ENCODE measurements at places on chromosomes 5 and 9.

- DNase-seq: no peak
These were observed 21.5 kb upstream of the ZBTB34 start for GRCh38 chr9:126838895-126839294.

DNA sequence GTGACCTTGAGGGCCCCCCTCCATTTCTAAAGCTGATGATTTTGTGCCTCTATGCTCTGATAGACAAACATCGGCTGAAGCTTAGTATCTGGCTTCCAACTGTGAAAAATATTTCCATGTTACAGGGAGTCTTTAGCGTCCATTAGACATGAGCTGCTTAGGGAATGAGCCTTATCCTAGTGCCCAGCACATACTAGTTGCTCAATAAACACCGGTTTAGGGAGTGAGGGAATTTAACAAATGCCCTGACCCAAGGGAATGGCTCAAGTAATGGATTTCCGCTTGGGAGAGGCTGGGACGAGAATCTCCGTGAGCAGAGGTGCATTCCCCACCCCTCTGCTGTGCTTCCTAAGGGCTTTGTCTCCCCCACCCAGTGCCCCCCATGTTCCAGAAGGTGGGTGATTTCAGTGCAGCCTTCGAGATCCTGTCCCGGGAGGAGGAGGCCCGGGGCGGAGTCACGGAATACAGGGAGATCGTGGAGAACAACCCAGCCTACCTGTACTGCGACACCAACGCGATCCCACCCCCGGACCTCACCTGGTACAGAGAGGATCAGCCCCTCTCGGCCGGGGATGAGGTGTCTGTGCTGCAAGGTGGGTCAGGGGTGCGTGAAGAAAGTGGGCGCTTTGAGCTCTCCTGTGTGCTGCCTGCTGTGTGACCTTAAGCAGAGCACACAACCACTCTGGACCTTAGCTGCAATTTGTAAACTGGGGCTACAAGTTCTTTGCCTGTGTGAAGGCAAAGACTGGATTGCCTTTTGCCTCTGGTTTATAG lies 65.7 kb upstream of the ASS1 start:
- no peak for DNase-seq

- no peak for DNase-seq
These were observed 44.2 kb downstream of the FAF2 start for GRCh38 chr5:176492431-176492830.

DNA sequence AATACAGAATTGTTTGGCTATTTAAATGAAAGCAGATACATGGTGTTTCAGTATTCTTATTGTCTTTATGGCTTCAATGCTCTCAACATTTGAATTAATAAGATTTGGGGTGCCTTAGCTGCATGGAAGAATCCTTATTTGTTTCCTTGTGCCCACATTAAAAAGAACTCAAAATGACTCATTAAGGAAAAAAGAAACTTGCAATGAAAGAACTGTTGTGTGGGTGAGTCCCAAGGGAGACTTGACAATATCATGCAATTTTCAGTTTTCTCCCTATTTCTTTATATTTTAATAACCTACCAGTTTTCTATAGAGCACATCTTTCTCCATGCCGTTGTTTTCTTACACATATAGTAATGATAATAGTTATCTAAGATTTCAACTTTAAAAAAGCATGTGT lies 404.0 kb downstream of the PDE4D start:
- no peak for DNase-seq

- DNase-seq: no peak
These were observed 44.8 kb upstream of the CLK4 start for GRCh38 chr5:178671602-178672144.

- no peak for DNase-seq
These were observed 75.1 kb downstream of the DAPK1 start for GRCh38 chr9:87572719-87573118.

- DNase-seq: no peak
These were observed 27.1 kb upstream of the ZBTB43 start for GRCh38 chr9:126777733-126778132.

- DNase-seq: no peak
These were observed 33.0 kb upstream of the PPP2CA start for GRCh38 chr5:134258896-134259295.

- no peak for DNase-seq
These were observed 42.2 kb upstream of the PDE8B start for GRCh38 chr5:77168161-77168878.

DNA sequence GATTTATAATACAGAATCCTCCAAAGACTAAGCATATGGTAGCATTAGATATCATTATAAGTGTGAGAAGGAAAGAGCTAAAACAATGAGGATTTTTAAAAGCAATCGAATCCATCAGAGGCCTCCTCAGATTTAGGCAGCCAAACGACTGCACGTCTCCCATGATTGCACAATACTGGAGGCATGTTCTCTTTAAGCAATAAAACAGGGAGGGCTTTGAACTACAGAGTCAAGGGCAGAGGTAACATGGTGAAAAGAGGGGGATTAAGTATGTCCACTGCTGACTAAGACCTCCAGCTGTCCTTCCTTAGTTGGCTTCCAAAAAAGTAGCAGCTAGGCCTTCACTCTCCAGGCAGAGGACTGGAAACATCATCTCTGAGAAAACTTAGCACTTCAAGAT lies 298.7 kb upstream of the RGMB start:
- DNase-seq: no peak

DNA sequence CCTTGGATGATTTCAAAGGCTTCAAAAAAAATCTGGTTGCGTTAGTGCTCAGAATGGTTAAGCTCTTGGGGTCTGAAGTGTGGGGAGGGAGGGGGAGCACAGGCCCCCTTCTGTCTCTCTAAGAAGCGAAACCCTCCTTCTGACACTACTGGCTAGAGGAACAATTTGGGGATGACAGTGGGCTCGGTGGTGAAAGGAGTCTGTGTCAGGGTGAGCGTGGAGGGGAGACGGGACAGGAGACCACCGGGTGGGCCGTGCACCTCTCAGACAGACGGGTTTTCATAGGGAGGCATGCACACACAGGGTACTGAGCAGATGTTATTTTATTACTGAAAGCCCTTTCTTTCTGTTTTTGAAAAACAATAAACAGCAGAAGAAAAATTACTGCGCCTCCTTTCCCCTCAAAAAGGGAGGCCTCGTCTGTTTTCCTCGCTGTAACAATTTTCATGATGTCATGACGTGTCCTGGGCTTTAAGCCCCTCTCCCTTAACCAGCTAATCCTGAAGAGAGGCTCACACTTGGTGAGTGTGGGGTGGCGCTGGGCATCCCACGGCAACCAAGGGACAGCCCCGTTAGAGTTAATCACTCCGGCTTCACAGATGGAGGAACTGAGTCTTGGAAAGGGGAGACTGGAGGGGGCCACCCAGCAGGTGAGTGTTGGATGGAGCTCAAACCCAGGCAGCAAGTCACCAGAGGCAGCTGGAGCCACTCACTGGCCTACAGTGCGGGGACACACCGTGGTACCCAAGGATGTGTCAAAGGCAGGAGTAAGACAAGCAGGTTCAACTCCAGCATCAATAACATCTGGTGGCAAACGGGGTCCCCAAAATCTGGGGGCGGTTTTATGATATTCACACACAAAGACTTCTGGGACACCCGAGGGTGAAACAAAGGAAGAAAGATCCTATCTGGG lies 53.4 kb downstream of the PTCH1 start:
- DNase-seq: no peak

GRCh38 chr9:2618289-2618688 lies 3.3 kb upstream of the VLDLR start:
- DNase-seq: no peak

DNA sequence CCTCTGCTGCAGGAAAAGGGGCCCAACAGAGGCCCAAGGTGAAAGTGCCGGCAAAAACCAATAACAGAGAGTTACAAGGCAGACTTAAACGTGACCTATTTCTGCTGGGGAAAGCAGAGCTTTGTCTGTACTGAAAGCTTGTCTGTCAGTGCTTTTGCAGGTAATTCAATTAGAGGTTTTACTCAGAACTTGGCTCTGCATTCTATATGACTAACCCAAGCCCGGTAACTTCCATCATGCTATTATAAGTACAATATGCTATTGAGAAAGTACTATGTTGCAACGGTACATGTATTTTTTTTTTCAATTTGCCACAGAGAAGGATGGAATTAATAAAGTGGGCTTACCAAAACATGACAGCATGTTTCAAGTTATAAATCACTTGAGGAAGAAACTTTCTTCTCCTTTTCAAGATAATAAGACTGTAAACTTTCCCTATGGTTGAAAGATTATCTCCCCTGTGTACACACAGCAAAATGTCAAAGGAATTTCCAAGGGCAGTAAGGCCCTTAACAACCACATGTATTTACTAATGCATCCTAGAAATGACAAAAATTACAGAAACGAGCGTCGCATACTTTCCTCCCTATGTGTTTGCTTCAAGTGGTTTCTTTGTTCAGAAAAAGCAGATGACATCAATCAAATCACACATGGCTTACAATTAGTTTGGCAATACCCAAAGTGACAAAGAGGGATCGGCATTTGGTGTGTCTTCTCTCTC lies 282.4 kb downstream of the EFNA5 start:
- no peak for DNase-seq

GRCh38 chr9:116163293-116164055 lies 9.9 kb downstream of the PAPPA start:
- DNase-seq: no peak

DNA sequence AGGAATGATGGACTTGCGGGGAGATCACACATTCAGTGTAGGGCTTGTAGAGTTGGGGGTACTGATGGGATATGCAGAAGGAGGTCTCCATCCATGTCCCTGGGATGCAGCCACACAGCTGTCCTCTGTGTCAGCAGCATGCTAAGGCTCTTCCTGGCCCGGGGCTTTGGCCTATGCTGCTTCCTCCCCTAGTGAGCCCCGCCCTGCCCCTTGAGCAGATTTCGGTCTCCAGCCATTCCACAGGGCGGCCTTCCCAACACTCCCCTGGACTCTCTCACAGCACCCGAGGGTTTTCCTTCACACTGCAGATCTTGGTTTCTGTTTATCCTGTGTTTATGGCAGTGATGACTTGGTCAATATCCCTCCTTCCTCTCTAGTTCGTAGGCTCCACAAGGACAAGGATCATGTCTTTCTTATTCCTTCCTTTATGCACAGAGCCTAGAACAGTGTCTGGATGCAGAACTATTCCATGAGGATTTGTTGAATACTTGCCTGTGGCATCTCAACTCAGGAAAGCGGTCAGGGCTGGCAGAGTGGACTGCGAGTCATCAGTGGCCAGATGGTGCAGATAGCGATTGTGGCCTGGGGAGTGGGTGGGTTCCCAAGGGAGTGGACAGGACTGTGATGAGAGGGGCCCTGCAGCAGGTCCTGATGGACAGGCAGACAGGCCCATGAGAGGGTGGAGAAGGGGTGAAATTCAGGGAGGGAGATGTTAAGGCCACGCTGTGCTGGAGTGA lies 114.2 kb downstream of the RGS3 start:
- DNase-seq: no peak

DNA sequence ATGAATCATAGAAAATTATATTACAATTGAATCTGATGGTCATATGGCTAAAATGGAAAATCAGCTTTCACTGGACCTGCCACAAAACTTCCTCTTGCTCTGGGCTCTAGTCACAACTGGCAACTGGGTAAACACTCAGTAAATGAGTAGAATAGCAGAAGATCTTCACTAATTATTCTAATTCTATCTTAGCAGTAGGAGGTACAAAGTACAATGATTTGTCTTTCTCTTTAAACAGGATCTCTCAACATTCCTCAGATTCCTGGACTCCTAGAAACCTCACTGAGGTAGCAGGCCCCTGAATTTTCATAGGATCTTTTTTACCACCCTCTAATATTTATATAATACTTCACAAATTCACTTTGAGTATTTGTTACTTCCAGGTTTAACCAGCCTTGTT lies 239.9 kb upstream of the SMARCA2 start:
- DNase-seq: no peak

DNA sequence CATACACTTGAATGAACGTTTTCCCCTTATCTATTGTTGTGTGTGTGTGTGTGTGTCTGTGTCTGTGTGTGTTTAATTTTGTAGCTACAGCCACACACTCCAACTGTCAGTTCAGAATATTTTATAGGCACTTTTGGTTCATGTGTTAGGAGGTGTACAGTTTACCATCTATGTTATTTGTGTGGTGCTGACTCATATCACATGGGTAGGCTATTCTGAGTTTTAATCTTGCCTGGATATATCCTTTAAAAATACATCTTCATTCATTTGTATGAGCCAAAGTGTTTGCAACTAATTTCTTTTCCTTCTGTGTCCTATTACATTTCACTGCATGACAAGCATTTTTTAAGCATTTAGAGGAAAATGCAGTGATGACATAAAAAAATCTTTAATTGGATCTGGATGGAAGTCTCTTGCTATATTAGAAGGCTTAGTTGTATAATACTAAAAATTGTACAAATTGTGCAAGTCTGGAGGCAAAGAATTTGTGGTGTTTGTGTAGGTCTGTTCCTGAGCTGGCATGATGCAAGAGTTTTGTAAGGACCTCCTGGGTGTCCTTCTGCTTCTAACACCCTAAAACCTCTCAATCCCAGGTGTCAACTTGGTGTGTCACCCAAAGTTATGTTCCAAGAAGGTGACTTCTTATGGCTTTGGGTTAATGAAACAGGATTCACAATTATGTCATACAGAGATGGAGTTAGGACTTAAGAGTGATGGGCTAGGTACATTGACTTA lies 52.4 kb upstream of the HMHB1 start:
- DNase-seq: no peak

GRCh38 chr5:148482697-148483462 lies 99.1 kb downstream of the FBXO38 start:
- DNase-seq: peak; percentile 69

DNA sequence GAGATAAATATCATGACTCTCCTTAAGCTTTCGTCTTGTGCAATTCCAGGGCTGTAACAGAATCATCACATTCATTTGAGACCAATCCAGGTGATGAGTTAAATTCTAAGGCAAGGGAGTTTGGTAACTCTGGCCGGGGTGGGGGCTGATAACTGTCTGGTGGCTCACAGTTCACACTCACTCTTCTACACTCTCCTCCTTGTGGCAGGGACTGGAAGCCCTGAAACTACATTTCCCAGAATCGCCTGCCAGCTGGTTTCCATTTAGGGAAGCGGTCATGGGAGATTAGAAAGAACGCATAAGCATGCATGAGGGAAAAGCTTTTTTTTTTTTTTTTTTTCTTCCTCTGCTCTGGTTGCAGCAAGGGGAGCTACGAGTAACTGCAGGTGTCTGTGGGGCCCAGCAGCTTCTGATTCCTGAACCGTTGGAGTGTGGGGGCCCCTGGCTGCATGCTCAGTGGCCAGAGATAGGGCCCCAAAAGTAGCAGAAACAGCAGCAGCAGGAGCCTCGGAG lies 154.8 kb upstream of the TBC1D2 start:
- DNase-seq: peak; percentile 48

DNA sequence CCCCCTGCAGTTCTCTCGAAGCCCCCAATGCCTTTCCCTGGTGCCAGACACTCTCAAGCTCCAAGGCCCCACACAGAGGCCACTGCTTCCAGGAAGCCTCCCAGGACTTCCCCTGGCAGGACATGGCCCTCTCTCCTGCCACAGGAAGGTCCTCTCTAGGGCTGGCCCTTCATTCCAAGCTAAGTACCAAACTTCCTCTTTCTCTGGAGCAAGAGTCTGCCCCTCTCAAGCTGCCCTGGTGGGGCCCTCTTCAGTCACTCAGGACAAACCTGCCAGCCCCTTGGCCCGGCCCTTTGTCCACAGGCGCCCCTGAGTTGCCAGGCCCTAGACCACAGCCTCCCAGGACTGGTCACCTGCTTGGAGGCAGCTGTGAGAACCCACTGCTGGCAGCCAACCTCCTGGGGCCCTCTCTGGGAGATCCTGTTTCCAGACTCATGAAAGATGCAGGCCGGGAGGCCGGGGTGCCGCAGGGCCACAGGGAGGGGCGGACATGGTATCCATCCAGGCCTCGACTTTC lies 6.6 kb downstream of the NINJ1 start:
- DNase-seq: no peak

- no peak for DNase-seq
These were observed 60.8 kb upstream of the CER1 start for GRCh38 chr9:14783358-14783757.

- peak; percentile 59 for DNase-seq
These were observed at the start of gene C1QTNF2 for GRCh38 chr5:160369990-160370712. TSS of gene C1QTNF2 (minus strand) at chr5:160370626. CDS start at chr5:160355011, 15,615 bp downstream.
